ENCODE measurements at places on chromosomes 6 and 20.

GRCh38 chr6:2998998-2999617 is 586 bp upstream of the NQO2 start:
- H3K36me3 ChIP-seq = peaks cover 5% of the 10 kb centered on the region
- no peak for DNase-seq
- H3K4me1 ChIP-seq = peaks cover 31% of the 10 kb centered on the region
- H3K27ac ChIP-seq = peak overlapping the region; percentile 83
- peaks cover under 1% of the 10 kb centered on the region for H3K27me3 ChIP-seq

DNA sequence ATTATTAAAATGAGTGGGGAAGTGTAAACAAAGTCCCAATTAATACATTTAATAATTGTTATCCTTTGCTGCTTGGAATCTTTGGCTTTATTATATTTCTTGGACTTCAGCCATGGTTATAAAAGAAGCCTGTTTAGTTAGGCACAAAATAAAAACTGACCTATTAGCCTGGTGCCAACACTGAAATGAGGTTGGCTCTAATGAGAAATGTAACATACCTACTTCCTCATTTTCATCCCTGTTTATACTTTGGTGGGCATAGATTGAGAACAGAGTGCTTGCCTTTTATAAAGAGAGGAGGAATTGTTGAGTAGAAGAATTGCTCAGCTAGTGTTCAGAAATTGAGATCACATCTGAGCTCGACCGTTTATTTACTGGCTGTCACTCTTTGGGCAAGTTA is 471.3 kb downstream of the UTRN start:
- DNase-seq = no peak
- H3K4me1 ChIP-seq = no peaks in the 10 kb centered on the region
- peaks cover 34% of the 10 kb centered on the region for H3K36me3 ChIP-seq
- H3K27ac ChIP-seq = no peak overlapping the region
- H3K4me3 ChIP-seq = no peak overlapping the region
- H3K27me3 ChIP-seq = no peaks in the 10 kb centered on the region

- peaks cover 20% of the 10 kb centered on the region for H3K27me3 ChIP-seq
- no peak for DNase-seq
- H3K4me1 ChIP-seq = no peaks in the 10 kb centered on the region
- H3K4me3 ChIP-seq = no peak overlapping the region
These were observed 24.1 kb upstream of the UNC93A start for GRCh38 chr6:167266830-167267555.

DNA sequence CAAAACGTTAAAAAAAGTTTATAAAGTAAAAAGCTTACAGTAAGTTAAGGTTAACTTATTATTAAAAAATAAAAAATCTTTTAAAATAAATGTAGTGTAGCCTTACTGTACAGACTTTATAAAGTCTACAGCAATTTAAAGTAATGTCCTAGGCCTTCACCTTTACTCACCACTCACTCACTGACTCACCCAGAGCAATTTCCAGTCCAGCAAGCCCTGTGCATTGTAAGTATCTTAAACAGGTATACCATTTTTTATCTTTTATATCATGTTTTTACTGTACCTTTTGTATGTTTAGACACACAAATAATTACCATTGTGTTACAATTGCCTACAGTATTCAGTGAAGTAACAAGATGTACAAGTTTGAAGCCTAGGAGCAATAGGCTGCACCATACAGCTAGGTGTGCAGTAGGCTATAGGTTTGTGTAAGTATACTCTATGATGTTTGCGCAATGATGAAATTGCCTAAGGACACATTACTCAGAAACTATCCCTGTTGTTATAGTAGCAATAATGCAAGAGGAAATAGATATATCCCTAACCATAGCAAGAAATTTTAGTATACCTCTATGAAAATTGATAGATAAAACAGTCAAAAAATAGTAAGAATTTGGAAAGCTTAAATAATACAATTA is 39.5 kb downstream of the FBXO5 start:
- no peaks in the 10 kb centered on the region for H3K36me3 ChIP-seq
- peaks cover 7% of the 10 kb centered on the region for H3K4me1 ChIP-seq
- peaks cover 21% of the 10 kb centered on the region for H3K27me3 ChIP-seq
- no peak for DNase-seq

GRCh38 chr6:5622276-5623005 is 361.1 kb downstream of the FARS2 start:
- peaks cover 18% of the 10 kb centered on the region for H3K36me3 ChIP-seq
- H3K27ac ChIP-seq = peak overlapping the region; percentile 31
- H3K4me1 ChIP-seq = peaks cover 40% of the 10 kb centered on the region
- DNase-seq = no peak

GRCh38 chr20:11432407-11432806 is 485.3 kb upstream of the BTBD3 start:
- no peak overlapping the region for H3K4me3 ChIP-seq
- H3K36me3 ChIP-seq = no peaks in the 10 kb centered on the region
- no peaks in the 10 kb centered on the region for H3K4me1 ChIP-seq
- no peak overlapping the region for H3K27ac ChIP-seq

DNA sequence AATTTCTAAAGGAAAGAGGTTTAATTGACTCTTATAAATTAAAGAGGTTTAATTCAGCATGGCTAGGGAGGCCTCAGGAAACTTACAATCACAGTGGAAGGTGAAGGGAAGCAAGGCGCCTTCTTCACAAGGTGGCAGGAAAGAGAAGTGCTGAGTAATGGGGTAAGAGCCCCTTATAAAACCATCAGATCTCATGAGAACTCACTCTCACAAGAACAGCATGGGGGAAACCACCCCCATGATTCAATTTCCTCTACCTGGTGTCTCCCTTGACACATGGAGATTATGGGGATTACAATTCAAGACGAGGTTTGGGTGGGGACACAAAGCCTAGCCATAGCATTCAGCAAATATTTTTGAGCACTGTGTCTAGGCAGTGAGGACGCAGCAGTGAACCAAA is 3.9 kb upstream of the IPCEF1 start:
- peaks cover 25% of the 10 kb centered on the region for H3K4me1 ChIP-seq
- no peak overlapping the region for H3K4me3 ChIP-seq
- no peak overlapping the region for H3K27ac ChIP-seq

GRCh38 chr20:44355498-44356352 is at the start of gene HNF4A:
HNF4A (plus strand) TSS chr20:44355699; CDS start chr20:44355805, 106 bp downstream.
- no peak within 1 kb of the TSS for H3K27ac ChIP-seq
- H3K4me1 ChIP-seq = peaks cover 9% of the 10 kb centered on the region
- DNase-seq = no peak
- H3K4me3 ChIP-seq = no peak within 1 kb of the TSS
- peaks cover 6% of the 10 kb centered on the region for H3K27me3 ChIP-seq

DNA sequence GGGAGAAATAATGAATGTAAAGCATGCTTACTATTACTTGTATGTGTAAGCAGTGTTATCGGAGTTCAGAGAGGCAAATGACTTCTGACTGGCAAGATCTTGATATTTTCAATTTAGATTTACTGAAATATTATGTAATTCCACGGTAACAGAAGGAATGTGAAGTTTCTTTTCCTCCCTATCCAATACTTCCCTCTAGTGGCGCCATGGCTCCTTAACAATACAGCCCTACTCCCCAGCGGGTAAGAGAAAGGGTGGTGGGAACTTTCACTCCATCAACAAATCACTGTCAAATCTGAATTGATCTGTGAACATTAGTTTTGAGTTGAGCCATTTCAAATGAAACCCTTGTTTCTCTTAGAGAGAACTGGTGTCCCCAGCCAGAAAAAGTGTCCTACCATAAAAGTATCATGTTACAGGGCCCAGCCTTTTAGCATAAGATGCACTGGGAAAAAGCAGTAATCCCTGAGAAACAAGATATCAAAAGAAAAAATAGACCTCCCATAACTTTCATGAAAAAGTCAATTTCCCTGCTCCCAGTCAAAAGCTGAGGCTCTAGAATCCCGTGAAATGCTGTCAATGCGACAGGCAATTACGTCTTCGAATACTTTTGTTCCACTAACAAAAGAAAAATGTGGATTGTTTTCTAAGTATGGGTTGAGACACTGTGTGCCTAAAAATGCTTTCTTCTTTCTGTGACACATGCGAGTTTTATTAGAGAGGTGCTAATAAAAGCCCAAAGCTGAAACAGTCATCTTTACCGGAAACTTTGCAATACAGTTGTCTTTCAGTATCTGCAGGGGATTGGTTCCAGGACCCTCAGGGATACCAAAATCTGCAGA is 12.9 kb downstream of the COX7A2 start:
- H3K4me3 ChIP-seq = no peak overlapping the region
- H3K4me1 ChIP-seq = no peaks in the 10 kb centered on the region
- H3K27ac ChIP-seq = no peak overlapping the region
- H3K36me3 ChIP-seq = no peaks in the 10 kb centered on the region
- peaks cover 3% of the 10 kb centered on the region for H3K27me3 ChIP-seq
- DNase-seq = no peak

DNA sequence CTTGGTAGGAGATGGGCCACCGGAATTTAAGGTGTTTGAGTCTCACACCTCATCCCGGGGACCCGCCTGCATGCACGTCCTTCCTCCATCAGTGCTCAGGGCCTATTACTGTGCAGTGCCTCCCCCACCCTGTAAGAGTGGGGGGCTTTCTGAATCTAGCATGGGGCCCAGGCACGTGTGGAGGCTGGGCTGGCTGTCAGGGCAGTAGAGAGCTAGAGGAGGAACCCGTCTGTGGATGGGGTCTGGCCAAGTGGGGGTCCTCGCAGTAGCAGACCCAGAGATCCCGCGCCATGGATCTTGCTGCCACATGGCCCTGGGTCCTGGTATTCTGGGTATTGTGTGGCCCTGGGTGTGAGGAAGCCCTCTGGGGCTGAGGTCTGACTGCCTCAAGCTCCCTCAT is 42.9 kb downstream of the SRC start:
- H3K27ac ChIP-seq = no peak overlapping the region
- peaks cover 4% of the 10 kb centered on the region for H3K4me1 ChIP-seq
- H3K27me3 ChIP-seq = peaks cover 3% of the 10 kb centered on the region
- no peaks in the 10 kb centered on the region for H3K36me3 ChIP-seq

Data from activated CD8-positive, alpha-beta T cell treated with anti-CD3 and anti-CD28 coated beads, Interleukin-2, amount 10 ng/mL, durations not matched to agents 7 days and 5 days (primary cell).